ENCODE measurements at places on chromosomes 3 and 15.

GRCh38 chr3:61562042-61562720 lies 810 bp downstream of the PTPRG start:
- DNase-seq = no peak

DNA sequence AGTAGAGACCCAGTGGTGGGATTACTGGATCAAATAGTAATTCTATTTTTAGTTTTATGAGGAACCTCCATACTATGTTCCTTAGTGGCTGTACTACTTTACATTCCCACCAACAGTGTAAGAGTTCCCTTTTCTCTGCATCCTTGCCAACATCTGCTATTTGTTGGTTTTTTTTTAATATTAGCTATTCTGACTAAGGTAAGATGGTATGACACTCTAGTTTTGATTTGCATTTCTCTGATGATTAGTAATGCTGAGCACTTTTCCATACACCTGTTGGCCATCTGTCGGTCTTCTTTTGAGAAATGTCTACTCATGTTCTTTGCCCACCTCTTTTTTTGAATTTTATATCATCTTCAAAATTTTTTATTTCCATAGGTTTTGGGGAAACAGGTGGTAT lies 34.2 kb upstream of the RAP2B start:
- peak; percentile 35 for DNase-seq

DNA sequence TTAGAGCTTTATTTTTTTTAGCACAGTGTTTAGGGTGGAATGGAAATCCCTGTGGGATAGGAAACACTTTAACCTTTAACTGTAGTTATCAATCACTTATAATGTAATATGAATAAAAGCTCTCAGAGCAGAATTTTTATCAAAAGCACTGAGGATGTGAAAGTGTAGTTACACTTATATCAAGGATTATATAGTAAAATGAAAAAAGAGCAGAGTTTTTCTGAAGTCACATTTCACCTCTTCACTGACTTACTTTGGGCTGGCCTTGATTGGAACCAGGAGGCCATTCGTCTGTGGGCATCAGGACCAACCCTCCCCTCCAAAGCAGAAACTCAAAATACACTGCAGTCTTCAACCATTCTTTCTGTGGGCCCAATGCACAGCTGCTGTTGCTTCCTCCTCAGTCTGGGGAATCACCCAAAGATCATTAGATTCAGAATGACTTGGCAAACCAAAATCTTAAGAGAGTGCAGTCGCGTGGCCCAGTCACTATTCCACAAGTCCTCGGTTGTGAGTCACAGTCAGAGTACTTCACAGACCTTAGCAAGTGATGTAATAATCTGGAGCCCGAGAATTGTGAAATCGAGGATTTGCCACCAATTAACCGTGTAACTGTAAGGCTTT lies 132.6 kb upstream of the COL8A1 start:
- peak; percentile 96 for DNase-seq

DNA sequence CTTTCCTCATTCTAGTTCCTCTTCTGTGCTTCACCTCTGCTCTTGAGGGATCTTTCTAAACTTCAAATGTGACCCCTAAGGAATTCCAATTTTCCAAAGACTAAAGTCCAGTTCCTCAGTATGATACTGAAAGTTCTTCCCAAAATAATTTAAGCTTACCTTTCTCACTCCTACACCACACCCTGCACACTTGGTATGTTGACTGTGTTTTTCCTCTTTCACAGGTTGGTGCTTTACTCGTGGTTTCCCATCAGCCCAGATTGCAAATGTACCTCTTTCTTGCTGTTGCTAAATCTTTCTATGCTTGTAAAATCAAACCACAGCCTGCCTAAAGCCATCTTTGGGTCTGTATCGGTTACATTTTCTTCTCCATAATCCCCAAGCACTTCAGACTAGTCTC lies 30.5 kb upstream of the CLDN16 start:
- DNase-seq = no peak

- peak; percentile 76 for DNase-seq
Measured at GRCh38 chr3:124429129-124429815, 301.0 kb upstream of the UMPS start.

DNA sequence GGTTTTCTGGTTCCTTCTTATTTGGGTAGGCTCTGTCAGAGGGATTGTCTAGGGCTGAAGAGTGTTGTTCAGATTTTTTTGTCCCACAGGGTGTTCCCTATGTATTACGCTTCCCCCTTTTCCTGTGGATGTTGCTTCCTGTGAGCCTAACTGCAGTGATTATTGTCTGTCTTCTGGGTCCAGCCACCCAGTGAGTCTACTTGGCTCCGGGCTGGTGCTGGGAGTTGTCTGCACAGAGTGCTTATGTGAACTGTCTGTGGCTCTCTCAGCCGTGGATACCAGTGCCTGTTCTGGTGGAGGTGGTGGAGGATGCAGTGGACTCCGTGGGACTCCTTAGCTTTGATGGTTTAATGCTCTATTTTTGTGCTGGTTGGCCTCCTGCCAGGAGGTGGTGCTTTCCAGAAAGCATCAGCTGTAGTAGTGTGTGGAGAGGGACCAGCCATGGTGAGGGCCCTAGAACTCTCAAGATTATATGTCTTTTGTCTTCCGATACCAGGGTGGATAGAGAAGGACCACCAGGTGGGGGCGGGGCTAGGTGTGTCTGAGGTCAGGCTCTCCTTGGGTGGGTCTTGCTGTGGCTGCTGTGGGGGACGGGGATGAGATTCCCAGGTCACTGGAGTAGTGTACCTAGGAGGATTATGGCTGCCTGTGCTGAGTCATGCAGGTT lies 53.8 kb downstream of the CCDC66 start:
- DNase-seq = no peak

DNA sequence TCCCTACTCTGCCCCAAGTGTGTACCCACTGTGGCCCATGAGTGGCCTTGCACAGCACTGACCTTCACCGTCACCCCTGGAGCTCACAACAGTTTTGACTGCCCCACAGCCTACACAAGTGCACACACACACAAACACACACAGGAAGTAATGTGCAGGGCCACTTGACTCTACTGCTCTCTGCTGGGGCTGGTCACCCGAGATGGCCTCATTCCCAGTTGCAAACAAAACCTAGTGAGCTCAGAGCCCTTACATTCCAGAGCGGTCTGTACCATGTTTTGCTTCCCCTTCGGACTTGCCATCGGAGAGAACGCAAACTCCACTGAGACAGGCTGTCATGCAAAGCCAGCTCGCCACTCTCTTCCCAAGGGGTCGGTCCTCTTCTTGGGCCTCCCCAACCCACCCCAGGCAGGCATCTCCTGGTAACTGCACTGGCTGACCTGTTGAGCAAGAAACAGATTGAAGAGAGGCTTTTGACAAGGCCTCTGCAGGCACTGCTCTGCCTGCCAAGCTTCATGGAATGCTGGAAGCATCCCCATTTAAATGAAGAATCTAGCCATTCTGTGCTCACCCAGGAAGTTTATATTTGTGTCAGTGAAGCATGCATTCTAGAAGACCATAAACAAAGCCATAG lies 232.0 kb upstream of the IGF1R start:
- no peak for DNase-seq

DNA sequence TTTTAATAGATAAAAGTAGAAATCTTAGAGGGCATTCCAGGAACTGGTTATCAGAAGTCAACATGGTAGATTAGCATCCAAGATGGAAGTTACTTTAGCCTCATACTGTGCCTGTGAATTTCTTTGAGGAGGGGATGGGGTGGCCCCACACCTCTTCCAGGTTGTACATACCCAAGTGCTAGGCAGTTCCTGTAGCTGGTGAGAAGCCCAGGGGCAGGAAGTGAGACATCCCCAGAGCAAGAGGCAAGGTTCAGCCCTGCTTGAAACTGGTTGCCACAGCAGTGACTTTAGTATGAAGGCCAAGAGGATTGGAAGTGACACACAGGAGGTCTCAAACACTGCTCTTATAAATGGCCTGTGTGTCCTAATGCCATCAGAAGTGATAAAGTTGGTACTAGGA lies 11.9 kb downstream of the GTPBP8 start:
- no peak for DNase-seq

DNA sequence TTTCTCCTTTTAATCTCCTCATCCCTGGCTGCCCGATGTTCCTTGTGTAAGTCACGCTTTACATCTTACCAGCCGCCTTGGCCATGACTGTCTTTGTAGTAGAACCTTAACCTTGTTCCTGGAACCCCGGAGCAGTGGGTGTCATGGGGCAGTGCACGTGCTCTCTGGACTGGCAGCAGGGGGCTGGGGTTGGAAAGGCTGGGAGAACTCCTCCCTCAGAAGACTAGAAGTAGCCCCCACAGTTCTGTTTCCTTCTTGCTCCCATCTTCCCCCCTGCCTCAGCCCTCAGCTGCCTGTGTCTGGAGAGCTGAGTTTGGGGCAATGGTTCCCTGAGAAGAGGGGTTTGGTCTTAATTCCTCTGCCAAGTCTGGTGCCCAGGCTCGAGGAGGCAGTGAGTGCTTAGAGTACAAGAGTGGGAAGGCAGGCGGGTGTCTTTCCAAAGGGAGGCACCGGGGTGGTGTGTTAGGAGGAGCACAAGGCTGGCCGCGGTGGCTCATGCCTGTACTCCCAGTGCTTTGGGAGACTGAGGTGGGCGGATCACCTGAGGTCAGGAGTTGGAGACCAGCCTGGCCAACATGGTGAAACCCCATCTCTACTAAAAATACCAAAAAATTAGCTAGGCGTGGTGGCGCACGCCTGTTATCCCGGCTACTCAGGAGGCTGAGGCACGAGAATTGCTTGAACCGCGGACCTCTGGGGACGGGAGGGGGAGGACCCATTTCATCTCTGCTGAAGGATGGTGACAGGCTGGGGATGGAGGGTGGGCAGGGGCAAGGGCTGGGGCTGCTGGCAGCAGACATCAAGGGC lies 100.4 kb downstream of the VGLL4 start:
- DNase-seq = no peak

- DNase-seq = no peak
Measured at GRCh38 chr3:139327861-139328260, 16.0 kb upstream of the MRPS22 start.

DNA sequence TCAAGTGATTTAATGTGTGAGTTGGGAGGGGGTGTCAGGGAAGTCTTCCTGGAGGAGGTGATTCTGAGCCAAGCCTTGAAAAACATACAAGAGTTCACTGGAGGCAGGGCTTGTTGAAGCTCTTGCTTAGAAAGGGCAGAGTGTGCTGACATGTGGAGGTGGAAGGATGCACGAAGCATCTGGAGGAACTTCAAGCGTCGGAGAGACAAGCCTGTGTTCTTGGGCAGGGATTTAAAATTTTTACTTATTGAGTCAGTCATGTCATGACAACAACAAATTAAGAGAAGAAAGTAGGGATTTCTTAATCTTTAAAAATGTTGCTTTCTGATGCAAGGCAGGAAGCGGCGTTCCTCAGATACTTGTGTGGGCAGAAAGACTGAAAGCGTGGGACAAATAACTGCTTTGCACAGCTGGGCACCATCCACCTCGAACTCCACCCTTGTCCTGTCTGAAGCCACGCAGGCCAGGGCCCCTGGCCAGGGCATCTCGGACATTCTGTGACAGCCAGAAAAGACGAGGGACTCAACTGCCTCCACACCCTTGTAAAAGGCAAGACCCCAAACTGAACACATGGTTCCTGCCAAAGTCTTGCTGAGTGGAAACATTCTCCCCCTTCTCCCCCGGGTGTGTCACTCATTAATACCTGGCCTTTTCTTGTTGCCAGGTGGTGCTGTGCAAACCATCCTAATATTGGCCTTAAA lies 6.9 kb upstream of the IL16 start:
- peak; percentile 96 for DNase-seq

DNA sequence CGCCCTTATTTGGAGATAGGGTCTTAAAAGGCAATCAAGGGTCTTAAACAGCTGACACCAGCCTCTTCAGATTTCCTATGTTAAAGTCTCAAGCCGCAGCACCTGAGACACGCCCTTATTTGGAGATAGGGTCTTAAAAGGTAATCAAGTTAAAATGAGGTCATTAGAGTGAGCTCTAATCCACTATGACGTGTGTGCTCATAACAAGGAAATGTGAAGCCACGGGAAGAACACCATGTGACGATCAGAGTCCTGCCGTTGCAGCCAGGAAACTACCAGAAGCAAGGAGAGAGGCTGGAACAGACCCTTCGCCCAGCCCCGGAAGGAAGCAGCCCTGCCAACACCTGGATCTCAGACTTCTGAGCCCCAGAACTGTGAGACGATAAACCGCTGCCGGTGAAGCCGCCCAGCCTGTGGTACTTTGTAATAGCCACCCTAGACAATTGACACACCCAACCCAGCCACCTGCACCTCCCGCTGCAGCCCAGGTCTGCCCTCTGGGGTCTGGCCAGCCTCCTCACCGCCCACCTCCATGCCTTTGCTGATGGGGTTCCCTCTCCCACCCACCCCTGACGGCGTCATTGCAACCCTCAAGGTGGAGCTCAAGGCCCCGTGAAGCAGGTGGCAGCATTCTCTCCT lies 137.9 kb downstream of the MEGF11 start:
- DNase-seq = no peak

GRCh38 chr3:117893638-117894037 lies 1141.0 kb downstream of the IGSF11 start:
- peak; percentile 63 for DNase-seq

- DNase-seq = no peak
Measured at GRCh38 chr3:13715167-13715954, 164.5 kb downstream of the WNT7A start.

- no peak for DNase-seq
Measured at GRCh38 chr3:39970982-39971381, 161.6 kb downstream of the MYRIP start.

DNA sequence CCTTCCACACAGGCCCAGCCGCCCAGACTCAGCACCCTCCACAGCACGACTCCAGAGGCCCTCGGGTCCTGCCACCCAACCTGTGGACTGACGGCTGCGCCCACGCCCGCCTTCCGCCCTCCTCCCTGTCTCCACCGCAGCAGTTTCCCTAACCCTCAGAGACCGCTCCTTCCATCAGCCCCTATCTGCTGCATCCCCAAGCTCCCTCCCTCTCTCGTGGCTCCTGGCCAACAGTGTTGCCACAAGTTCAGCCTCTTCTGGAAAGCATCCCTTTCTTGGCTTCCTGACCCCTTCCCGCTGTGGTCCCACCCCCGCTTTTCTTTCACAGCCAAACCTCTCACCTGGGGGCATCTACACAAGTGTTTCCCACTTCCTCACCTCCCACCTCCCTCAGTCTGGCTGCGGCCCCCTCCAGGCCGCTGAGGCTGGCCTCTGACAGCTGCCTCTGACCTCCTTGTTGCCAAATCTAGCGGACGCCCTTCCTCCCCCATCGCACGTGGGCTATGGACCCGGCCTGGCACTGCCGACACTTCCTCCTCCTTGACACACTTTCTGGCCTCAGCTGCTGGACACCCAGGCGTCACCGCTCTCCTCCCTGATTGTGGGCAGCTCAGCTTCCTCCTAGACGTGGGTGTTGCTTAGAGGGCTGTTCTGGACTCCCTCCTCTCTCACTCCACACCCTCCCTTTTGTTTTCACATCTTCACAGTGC lies 168.8 kb upstream of the TLE3 start:
- DNase-seq = peak; percentile 30

DNA sequence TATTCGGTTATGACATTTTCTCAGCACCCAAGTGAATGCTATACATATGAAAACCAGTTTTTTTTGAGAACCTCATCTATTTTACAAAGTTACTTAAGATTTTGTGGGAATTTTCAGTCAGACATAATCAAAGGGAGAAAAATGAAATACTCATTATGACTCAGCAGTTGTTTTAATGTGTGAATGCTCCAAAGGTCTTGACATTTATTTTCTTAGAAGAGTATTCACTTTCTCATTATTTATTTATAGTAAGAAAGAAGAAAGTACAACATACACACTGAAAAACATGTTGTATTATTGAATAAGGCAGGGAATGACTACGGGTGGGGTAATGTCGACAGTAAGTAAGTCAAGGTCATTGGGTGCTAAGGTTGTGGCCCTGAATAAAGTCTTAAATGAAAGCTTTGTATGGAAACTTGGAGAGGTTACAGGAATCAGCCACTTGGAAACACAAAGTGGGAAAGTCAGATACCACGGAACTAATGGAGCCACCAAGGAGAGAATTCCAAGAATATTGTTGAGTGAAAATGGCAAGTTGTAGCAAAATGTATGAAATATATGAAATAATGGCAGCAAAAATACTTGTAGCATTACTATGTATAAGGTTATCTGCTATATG lies 844.5 kb downstream of the TBL1XR1 start:
- DNase-seq = peak; percentile 37

Measured in fibroblast of skin of right biceps (primary cell).